IPS DF 19.7 (cell line): ENCODE measurements at places on chromosomes 4 and X.

DNA sequence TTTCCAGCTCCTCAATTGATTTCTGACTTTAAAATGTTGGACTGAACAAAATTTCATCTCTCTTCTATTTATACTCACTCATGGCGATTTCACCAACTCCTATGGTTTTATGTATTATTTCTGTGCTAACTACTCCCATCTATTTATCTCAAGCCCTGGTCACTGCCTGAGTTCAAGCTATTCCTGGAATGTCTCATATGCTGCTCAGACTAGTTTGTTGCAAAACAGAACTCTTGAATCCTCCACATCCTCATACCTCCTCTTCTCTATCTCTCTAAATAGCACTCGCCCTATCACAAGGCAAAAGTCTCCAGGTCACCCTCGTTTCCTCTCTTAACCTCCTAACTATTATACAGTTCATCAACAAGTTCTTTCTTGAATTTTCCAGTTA, 19.0 kb upstream of the DDX60 start:
- no peak for DNase-seq

GRCh38 chrX:96685210-96686099, 813 bp downstream of the DIAPH2 start:
- no peak for DNase-seq

GRCh38 chr4:155795991-155796390, 37.2 kb downstream of the GUCY1B1 start:
- DNase-seq, result no peak

- DNase-seq, result no peak
These were observed 248.9 kb upstream of the UGT8 start for GRCh38 chr4:114349543-114350175.

DNA sequence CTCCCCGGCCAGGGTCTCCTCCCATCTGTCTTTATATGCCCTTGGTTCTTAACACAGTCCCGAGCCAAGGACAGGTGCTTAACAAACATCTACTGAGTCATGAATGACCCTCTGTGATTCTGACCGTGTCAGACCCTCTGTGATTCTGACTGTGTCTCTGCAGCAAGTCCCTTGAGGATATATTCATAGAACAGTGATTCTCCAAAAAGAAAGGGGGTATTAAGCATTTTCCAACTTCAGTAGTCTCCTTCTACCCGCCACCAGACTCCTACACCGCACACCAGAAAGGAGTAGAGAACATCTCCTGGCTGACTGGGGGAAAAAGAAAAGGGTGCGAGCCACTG, 13.6 kb downstream of the ACSL1 start:
- no peak for DNase-seq

DNA sequence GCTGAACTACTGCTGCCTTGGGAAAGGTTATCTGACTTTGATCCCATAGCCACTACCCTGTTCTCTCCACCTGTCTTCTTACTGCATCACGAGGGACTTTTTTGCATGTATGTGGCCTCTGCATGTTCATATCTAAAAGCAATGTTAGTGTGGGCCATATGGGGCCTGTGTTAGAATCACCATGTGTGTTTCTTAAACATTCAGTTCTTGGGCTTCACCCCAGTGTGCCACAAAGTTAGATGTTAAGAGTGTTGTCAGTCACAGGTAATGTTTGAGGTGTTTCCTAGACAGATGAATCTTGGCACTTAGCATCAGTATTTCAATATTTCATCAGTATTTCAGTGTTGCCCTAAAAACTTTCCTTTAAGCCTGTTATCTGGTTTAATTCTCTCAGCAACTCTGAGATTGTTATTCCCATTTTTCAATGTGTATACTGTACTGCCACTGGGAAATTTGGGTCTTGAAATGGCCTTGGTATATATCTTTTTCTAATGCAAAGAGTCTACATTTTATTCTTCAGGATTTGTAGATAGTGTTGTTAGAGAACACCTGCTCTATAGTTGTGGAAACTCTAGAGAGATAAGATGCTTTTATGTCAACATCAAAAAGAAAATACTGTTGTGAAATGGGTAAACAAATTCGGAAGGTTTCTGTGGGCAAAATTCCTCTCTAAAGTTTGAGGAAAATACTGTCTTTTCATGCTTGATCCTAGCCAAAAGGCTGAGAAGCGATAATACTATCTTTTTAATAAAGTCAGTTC, 259.7 kb downstream of the BMPR1B start:
- no peak for DNase-seq

GRCh38 chrX:40086569-40087335, 11.0 kb downstream of the BCOR start:
- no peak for DNase-seq

DNA sequence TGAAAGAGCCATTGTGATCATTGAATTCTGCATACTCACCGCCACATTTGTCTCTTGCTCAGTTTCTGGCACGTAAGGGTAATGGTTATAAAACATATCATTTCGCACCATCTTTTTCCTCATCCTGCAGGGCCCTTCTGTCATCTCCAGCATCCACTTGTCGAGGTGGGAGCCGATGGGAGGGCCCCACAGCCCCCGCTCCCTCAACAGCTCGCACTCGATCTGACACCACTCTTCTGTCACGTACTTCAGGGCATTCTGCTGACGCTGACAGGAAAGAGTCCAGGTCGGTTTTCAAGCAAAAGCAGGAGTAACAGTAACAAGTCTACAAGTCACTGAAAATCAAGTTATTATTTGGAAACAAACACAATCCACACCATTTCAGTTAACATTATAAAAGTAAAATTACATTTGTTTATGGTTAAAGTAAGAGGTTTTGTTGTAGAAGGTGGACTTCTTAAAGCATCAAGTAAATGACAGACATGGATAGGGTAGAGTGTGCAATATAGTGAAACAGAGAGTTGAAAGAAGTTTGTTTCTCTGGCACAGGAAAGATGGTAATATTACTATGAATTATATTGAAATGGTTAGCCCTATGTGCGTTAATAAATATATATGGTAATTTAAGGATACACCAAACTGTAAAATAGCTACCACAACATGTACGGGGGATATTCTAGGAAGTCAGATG, 150.6 kb downstream of the CDS1 start:
- no peak for DNase-seq

DNA sequence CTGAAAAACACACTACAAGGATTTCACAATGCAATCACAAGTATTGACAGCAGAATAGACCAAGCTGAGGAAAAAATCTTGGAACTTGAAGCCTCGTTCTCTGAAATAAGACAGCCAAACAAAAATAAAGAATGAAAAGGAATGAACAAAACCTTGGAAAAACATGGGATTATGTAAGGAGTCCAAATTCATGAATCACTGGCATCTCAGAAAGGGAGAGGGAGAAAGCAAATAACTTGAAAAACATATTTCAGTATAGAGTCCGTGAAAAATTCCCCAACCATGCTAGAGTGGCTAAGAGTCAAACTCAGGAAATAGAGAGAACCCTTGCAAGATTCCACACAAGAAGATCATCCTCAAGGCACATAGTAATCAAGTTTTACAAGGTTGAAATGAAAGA, 178.5 kb upstream of the CTSO start:
- no peak for DNase-seq

DNA sequence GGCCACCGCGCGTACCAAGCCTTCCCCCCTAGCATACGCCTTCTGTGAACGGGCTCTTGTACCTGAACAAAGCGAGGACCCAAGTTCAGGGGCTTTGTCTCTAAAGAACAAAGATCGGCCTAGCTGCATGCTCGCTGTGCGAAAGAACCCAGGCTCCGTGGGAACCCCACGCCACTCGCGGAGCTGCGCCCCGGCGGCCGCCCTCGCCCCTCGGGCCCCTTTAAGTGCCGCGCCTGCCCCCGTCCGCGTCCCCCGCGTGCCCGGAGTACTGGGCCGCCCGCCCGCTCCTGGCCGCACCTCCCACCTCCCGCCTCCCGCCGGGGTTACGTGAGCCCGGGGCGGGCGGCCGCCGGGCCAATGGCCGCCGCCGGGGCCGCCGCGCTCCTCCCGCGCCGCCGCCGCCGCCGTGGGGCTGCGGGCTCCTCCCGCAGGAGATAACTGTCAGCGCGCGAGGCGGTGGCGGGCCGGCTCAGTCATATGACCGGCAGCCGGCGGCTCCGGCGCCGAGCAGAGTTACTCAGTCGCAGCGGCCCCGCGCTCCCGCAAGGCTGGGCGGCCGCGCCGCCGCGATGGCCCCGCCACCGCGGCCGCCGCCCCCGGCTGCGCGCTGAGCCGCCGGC, at the start of gene FNIP2:
FNIP2 (plus strand) TSS at position 472 of the 620 bp plus-strand sequence. CDS start 187 bp downstream, outside the sequence.
- peak; percentile 20 for DNase-seq

DNA sequence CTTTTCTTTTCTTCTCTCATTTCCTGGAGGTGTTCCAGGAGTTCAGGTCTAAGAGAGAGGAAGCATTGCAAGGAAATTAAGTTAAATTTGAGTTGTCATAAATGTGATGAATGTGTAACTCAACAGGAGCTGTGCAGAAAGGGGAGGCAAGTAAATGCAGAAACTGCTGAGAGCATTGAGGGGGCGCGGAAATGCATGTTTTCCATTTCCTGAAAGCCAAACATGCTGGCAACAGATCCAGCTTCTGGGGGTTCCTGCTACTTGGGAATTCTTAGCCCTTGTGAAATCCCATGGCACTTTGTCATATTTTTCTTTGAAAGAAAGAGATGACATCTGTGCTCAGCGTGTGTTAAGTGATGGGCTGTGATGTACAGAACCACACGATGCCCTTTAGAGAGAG, 33.8 kb upstream of the NAP1L5 start:
- DNase-seq, result no peak

- no peak for DNase-seq
These were observed 290.7 kb upstream of the FAM241A start for GRCh38 chr4:111854494-111855087.

DNA sequence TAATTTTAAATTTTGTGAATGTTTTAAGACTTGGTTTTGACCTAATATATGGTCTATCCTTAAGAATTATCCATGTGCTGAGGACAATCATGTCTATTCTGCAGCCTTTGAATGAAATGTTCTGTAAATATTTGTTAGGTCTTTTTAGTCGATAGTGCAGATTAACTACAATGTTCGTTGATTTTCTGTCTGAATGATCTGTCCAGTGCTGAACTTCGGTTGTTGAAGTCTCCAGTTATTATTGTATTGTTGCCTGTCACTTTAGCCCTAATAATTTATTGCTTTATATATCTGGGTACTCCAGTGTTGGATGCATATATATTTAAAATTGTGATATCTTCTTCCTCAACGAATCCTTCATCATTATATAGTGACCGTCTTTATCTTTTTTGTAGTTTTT, 218.3 kb upstream of the ZC4H2 start:
- no peak for DNase-seq

DNA sequence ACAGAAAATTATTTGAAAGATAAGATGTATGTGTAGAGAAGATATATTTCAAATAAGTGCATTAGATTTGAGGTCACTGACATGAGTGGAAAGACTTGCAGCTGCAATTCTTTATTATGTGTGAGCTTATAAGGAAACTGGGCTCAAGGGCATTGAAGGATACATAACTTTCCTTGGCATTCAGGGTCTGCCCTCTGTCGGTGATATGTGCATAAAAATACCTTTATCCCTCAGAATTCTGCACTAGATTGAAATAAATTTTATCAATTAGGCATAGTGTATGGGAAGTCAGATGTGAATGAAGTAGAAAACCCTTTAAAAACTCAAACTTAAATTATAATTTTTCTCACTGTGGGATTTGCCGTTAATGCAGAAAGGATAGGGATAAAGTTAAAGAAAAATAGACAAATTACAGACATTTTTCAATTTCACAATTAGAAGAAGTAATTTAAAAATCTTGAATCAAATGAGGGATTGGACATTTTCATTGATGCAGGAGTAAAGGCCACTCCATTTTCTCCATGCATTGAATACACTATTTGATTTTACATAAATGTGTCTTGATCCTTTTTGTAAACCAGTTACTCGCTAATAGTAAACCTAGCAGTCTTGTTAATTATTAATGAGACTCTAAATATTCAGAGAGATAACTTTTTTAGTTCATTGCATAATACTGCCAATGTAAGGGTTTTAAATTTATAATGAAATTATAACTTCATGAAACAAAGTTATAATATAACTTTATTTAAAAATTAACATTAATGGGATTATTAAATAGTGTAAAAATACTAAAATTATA, 21.0 kb upstream of the ETNPPL start:
- no peak for DNase-seq

DNA sequence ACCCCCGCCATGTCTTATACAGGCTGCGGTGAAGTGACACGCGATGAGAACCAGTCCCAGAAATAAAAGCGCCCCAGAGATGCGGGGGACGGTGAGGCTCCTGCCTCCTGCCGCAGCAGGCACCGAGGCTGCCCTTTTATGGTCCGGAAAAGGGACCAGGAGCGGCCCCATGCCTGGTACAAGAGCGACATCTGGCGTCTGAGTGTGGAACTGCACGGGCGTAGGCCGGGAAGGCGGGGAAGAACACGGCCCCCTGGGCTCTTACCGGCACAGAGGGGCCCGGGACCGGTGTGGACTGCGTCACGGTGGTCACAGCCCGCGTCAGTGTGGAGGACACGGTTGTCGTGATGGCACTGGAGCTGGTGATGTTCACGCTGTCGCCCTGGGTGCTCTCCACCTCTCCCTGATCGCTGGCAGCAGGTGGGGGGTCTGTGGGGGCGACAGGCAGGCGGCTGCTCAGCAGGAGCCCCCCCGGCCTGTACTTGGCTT, 8.9 kb upstream of the RENBP start:
- no peak for DNase-seq

DNA sequence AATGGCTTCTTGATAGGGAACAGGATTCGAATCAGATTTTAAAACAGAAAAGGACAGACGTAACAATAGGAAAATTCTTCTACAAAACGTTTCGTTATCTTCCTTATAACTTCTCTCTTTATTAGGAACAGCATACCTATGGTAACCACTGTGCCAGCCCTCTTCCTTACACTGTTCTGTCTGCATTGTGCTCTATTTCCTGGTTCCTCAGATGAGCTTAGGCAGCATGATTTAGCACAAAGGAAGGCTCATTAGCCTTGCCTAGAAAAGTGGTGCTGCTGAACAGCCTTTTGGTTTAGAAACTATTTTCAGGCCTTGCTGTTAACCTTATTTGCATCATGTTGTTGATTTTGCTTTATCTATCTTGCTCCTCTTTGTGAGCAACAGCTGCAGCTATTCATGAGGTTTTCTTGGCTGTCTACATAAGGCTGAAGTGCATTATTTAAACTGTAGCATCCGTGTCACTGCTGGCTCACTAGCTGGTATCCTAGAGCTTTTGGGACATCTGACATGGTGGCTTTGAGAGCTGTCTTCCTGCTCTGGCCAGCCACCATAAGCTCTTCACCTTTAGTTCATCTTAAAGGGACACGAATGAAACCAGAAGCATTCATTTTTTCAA, 69.9 kb upstream of the NRK start:
- no peak for DNase-seq

DNA sequence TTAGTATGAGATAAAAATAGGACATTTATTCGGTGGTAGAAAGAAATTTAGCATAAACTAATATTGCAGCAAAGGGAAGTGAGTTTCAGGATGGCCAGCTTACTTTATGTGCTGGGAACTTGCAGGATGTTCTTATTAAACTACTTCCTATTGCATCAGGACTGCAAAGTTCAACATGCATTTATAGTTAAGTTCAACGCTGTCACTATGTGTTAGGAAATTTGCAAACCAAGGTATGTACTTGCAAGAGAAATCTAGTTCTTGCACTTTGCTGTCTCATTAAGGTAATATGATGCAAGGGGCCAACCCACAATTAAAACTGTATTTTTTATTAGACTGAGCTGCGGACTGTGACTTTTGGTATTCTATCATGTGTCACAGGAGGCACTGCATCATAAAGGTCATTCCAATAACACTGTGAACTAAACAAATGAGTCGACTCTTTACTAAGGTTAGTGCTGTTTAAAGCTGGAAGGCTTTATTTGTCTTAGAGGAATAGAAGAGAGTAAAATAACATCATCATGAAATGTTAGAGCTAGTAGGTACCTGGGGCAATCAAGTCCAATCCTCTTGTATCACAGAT, 1525.7 kb upstream of the TENM3 start:
- no peak for DNase-seq
